ENCODE measurements at places on chromosomes 11 and 22.

GRCh38 chr22:44284711-44285110 lies 28.0 kb downstream of the SHISAL1 start:
- DNase-seq: no peak

GRCh38 chr22:25437414-25438160 lies 126.9 kb upstream of the GRK3 start:
- no peak for DNase-seq

- DNase-seq: no peak
These were observed 1112.0 kb upstream of the CCDC90B start for GRCh38 chr11:84398017-84398626.

DNA sequence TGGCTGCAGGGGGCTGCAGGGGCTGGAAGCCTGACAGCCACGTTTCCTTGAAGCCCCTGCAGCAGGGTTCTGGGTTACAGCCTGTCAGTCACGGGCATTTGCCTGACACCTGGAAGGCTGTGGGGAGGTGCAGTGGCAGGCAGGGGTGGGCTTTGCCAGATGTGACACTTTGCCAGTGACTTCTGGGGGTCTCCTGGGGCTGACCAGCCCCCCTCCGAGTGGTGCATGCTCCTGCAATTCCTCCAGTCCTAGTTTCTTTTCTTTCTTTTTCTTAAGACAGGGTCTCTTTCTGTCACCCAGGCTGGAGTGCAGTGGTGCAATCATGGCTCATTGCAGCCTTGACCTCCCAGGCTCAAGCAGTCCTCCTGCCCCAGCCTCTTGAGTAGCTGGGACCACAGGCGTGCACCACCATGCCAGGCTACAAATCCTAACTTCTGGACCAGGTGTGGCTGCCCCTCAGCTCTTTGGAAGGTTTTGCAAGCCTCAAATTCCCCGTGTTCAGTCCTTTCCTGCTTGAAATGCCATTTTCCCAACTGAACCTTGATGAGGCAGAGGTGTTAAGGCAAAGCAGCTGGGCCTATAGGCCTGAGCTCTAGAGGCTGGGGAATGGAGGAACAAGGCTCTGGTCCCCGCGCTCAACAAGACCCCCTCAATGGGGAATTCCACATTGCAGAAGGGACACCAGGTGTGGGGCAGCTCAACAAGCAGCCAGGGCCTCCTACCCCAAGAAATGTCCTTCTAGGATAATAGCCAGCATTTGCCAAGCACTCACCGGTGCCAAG lies 20.2 kb upstream of the CHKA start:
- DNase-seq: no peak

DNA sequence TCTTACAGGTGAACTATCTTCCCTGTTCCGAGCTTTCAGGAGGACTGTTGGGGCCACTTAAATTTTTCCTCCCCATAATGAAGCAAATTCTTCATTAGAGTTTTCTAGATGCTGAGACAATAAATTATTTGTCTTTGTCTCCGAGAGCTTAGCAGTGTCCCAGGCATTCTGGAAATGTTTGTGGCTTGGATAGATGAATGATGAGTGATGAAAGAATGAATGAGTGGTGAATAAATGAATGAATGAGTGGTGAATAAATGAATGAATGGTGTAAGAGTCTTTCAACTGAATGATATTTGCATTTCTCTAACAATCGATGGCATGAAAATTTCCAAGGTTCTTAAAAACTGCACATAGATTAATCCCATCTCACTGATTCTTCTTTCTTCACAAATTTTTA lies 52.8 kb downstream of the AHNAK start:
- DNase-seq: no peak

Measured in stimulated activated CD8-positive, alpha-beta memory T cell treated with anti-CD3 and anti-CD28 coated beads, Interleukin-4, amount 100 ng/mL, for 4 hours (primary cell).